ENCODE measurements at places on chromosomes 11 and 22.
A peak's percentile ranks its signal among the peaks of the same experiment; 100 is the strongest.

- DNase-seq, result no peak
These were observed 60.2 kb downstream of the PDE2A start for GRCh38 chr11:72613977-72614376.

DNA sequence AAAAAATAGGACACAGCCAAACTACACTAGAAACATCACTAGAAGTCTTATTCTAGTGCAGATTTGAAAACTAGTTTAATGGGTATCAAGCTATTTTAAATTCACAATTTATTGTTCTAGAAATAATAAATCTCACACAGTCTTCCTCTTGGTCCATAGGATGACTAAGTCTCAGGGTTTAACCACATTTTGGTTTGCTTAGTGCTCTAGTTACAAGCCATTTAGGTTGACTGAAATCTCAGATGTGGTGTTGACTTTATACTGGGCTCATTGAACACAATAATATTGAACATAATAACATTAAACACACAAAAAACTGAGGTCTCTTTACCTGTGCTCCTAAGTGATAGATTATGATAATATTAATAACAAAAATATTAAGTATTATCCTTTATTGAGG is 760.3 kb upstream of the CCDC179 start:
- DNase-seq, result no peak

DNA sequence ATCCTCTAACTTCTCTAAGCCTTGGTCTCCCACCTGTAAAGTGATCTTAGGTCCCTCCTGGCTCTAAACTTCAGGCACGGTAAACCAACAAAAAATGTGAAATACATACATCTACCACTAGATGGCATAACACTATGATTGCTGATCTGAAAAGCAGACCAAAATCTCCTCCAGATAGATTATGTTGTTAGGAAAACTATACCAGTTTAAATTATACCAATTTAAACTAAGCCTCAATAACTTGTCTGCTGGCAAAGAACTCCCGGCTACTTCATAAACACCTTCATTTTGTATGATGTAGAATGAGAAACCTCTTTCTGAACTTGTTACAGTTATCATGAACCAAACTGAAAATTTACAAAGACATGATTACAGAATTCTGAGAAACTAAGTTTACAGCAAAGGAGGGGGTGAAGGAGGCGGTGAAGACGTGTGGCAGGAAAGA is 85.9 kb downstream of the SBF2 start:
- peak; percentile 4 for DNase-seq

DNA sequence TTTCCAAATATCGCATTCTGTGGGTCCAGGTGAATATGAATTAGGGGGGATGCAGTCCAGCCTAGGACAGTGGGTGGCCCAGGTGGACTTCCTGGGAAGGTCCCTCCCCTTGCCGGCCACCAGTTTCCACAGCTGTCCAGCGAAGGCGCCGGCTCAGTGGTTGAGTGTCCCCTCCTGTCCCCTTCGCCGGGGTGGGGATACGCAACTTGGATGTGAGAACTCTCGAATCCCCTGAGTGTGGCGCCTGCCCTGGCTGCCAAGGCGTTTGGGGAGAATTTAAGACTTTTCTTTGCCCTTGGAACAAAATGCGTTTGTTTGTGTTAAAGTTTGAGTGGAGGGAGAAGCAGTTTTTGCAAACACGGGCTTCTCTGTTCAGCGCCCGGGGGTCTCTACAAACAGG is 123.7 kb downstream of the KCNQ1OT1 start:
- DNase-seq, result no peak

DNA sequence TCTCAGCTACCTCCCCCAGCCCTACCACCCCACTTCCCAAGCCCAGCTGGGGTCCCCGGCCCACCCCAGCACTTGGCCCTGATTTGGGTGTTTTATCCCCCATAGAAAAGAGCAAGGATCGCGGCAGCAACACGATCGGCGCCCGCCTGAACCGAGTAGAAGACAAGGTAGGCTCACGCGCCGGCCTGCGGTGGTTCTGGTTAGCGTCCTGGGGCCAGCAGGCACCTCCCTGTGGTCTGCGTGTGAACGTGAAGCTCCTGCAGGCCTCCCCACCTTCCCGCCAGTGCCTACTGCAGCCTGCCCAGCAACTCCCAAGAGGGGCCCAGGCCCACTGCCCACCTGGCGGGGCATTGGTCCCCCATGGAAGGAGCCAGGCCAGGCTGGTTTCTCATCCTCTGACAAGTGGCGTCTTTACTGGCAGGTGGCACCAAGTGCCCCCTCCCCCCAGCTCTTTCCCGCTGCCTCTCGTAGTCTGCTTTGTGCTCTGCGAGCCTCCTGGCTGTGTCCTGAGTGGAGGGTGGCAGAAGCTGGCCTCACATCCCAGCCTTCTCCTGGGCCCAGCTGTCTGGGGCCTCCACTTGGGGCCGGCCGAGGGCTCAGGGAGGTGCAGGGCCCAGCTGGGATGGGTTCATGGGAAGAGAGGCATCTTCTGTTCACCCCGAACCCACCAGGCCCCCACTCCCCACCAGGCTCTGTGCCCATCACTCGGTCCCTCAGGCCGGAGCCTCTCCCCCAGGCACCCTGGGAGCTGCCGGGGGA is 78.3 kb upstream of the KCNQ1OT1 start:
- DNase-seq, result no peak

DNA sequence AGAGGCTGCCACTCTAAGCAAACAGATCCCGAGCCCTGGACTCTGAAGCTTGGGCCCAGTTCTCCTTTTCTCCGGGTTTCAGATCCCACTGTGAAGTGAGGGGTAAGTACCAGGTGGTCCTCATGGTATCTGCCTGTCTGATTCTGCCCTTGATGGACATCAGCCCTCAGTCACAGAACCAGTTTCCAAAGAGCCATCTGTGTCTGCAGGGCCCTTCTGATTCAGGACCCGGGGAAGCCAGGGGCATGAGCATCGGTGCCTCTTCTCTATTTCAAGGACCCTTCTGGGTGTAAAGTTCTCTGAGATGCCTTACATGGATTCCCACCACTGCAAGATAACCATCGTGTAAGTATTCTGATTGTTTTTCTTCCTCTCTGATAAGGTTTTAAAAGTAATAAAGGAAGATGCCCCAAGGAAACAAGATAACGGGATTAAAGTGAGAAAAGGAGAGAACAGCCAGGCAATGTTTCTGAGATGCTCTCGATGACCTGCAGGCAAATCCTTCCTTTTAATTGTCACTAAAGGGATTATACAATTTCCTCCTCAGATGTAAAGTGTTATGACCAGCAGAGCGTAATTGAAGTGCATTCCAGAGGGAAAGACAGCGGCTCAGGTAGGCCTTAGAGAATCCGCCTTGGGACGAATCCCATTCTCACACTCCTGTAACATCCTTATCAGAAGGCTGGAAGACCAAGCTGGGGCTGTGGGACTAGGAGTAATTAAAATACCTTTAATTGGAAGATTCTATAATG is 924.3 kb downstream of the TBC1D22A start:
- no peak for DNase-seq

DNA sequence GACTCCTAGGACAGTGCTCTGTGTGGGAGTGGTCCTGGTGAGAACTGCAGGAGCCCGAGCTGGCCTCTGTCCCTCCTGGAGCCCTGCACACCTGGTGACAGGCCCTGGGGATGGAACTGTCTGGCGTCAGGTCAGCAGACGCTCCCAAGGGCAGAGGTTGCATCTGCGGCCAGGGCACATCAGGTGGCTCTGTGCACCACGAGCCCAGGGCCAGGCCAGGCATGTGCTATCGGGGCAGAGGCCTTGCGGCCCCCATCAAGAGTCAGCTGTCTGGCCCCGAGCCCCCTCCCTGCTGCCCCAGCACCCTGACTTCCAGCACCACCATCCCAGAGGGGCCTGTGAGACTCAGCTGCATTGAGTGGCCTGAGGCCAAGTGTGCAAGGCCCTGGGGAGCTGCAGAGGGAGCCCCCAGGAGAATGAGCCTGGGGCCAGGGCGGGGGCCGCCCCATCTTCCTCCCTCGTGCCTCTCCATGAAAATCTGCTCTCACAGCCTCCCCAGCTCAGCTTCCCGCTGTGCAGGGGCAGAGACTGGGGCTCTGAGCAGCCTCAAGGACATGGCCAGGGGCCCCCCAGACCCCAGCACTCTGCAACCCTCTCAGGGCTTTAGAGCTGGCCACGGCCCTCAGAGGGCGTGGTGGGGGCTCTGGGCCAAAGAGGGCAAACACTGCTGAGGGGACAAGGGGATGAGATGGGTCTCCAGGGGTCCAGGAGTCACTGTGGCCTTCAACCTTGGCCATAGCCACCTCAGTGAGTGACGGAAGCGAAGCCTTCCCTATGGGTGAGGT is 56.4 kb downstream of the RTL6 start:
- no peak for DNase-seq

Measured in effector memory CD8-positive, alpha-beta T cell (primary cell).